ENCODE measurements at places on chromosomes 12 and 14. TPM values are rescaled to one million over a fixed set of nuclear protein-coding genes. Genes with fewer than 3 reads are reported as not detected.

The NGB gene
- total RNA-seq = not detected

The HOXC9 gene
- 11.2 TPM for total RNA-seq

The KRT82 gene
- not detected for total RNA-seq

The BMP4 gene
- 3.0 TPM for total RNA-seq

The VPS37B gene
- 74.5 TPM for total RNA-seq

Data from A375 (cell line).